ENCODE measurements at places on chromosomes 7 and 10.

DNA sequence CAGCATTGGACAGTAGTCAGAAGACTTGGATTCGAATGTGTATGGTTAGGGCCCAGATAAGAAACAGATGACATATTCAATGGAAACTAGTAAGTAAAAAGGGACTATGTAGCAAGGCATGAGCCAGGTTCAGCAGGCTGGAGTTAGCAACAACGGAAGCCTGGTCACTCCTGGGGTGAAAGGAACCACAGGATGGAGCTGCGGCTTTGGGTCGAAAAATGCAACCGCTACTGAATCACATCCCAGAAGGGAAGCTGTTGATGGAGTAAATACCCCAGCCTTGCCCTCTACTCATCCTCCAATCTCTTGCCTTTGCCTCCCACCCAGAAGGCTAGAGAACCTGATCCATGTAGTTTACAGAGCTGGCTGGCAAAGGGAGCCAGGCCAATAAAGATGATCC is 37.5 kb upstream of the EGR2 start:
- no peak for DNase-seq

- DNase-seq = no peak
Observed at GRCh38 chr7:157684157-157684908, 347.5 kb downstream of the DNAJB6 start.

DNA sequence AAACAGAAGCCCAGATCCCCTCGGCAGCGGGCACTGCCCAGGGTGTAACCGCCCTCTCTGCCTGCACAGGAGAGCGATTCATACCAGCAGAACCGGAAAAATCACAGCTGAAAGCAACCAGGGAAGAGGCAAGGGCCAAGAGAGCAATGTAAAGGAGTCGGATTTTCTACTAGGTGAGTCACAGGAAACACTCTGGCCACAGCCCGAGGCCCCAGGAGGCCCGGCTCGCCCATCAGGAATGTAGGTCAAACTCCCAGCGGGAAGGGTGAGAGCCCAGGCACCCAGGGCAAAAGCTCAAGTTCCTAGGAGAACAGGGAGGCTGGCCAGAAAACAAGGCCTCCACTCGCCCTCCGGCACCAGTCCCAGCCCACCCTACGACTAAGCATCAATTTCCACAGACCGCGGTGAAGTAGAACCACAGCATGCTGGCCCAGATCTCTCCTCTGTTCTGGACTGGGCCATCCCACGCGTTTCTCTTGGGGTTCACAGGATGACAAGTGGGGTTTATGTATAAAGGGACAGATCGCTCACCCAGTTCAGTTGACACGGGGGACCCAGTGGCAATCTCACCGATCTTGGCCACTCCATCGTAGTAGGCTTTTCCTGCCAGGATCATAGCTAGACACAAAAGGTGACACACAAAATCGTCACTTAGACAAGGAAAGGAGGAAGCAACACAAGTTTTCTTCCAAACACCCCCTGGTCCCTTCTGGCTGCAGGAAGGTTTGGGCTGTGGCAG is 46.2 kb downstream of the BAIAP2L1 start:
- no peak for DNase-seq

DNA sequence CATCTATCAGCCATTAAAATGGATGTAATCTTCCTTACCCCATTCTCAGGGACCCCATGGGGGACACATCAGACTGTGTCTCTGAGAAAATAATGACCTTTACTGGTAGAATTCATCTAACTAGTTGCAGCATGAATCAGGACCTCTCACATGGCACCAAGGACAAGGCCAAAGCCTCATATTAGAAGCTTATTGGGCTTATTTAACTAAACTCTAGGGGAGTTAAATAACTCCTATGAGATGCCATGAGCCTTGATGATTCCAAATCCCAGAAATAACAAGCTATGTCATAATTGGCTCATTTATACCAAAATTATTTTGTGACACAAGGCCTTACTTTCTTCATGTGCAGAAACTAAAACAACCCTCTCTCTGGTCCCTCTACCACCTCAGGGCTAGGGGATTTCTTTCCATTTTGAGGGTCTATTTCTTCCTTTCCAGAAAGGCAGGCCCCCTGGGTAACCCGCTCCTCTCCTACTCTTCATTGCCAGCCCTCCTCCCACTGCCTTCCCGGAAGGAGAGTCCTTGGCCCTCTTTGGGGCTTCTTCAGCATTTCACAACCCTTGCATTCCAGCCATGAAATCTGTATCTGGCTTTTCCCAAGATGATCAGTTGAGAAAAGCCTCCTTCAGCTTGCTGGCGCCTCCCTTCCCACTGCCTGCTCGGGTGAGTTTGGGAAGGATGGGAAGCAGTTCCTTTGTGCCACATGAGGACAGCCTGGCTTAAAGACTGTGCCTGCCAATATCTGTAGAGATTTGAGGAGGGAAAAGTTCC is 41.8 kb upstream of the TRIM8 start:
- DNase-seq = no peak

GRCh38 chr10:69908124-69908523 is 106.4 kb downstream of the COL13A1 start:
- no peak for DNase-seq

DNA sequence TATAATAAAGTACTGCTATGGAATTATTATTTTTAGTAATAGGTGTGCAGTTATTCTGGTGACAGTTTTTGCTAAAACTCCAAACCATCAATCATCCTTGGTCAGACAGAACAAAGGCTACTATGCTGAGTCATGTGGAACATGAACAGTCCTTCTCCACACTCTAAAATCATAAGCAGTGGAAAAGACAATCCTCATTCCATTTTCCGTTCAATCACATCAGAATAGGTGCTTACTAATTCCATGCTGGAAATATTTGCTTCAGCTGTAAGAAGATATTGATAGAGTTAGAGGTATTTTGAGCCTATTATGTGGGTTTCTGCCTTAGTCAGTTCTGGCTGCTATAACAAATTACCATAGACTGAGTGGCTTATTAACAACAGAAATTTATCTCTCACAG is 82.9 kb downstream of the FAM13C start:
- no peak for DNase-seq

DNA sequence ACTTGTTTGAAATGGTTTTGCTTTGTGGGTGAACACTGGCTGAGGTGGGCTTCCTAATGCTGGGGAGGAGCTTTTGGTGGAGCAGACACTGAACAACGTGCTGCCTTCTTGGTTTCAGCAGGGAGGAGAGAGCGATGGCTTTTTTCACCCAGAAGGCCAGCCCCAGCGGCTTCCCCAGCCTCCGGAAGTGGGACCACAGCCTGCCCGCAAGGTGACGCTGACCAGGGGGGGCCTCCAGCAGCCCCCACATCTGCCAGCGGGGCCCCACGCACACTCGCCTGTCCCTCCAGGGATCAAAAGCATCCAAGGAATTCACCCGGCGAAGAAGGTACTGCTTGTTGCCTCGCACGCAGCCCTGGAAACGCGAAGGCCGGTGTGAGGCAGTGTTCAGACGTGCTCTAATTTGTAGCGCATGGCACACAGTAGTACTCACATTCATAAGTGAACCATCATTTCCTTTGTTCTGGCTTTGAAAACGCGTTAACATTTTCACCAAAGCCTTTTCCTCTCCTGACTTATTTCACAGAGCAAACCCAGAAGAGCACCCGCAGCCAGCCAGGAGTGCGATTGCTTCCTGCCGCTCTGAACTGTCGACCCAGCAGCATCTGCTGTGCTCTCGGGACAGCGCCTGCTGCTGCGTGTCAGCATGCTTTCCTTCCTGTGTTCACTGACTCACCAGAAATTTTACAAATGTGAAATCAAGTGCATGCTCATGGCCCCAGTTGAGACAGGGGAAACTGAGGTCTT is 48.4 kb downstream of the SHH start:
- DNase-seq = no peak

DNA sequence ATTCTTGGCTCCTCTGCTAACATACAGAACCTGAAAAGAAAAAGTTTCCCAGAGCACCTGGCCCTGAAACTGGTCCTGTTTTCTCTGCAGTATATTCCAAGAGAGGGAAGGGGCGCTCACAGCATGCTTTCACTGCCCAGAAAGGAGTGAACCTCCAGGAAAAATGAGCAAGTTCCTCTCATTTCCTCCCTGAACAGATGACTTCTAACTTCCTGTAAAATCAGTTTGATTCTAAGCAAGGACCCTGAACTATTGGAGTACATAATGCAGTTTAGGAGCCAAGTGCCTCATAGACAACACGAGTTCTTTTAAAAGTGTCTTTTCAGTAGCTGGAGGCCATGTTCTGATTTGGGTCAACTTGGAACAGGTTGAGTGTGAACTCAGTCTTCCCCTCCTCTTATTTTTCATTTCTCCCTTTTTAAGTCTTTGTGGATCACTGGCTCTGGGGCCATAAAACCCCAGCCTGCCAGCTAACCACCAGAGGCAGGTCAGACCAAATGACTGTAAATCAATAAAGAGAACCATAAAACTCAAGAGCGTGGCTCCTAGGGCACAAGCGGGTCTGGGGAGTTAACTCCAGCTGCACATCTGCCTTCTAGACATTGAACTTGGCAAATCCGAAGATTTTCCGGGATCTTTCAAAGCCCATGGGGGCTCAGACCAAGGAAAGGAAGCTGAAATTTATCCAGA is 5.9 kb upstream of the LRRC18 start:
- no peak for DNase-seq

DNA sequence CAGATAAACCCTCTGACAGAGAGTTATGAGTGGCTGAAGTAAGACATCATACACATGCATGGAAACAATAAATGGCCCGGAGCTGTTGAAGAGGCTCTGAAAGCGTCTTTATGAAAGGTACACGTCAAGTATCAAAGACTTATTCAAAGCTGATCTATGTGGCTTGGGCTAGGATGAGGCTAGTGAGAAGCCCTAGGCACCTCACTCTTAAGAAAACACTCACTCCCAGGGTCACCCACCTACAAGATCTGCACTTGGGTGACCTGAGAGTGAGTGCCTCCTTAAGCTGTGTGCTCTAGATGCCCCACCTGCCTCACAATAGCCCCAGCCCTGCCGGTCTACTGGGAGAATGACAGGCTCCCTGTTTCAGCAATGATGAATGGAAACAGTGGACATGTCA is 1.1 kb upstream of the GIMAP1 start:
- no peak for DNase-seq

DNA sequence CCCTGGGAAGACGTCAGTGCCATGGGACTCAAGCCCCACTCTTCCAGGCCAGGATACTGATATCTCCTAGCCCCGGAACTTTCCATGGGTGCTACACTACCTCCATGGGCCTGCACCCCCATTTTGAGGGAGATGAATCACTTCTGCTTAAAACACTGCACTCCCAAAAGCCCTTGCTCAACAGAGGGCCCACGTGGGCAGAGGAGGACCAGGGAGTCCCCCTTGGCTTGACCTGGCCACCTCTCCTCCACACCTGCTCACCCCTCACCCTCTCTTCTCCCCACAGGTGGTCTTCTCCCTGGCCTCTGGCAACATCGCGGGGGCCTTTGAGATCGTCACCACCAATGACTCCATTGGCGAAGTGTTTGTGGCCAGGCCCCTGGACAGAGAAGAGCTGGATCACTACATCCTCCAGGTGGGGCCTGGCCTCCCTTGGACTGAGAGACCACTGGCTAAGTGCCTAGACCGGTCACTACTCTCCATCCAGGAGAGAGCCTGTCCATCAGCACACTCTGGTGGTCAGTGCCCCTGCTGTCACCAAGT is 19.9 kb upstream of the C10orf105 start:
- no peak for DNase-seq

GRCh38 chr10:116316503-116316902 is 7.7 kb upstream of the CCDC172 start:
- DNase-seq = no peak

DNA sequence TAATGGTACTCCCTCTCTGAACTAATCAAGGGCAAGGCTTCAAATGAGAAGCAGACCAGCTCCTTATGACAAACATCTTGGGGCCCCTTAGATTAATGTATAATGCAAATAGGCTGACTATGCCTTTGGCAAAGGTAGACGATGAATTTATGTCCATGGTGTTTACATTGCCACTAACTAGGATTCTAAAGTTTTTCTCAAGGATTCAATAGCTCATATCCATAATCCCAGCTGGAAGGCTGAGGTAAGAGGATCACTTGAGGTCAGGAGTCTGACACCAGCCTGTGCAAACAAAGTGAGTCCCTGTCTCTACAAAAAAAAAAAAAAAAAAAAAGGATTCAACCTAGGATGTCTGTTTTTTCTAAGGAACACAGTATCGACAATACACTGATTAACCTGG is 96.5 kb downstream of the ORC5 start:
- no peak for DNase-seq

GRCh38 chr7:86776136-86776535 is 132.4 kb downstream of the GRM3 start:
- DNase-seq = no peak

- no peak for DNase-seq
Observed at GRCh38 chr7:74371381-74372341, 82.0 kb upstream of the GTF2IRD1 start.

DNA sequence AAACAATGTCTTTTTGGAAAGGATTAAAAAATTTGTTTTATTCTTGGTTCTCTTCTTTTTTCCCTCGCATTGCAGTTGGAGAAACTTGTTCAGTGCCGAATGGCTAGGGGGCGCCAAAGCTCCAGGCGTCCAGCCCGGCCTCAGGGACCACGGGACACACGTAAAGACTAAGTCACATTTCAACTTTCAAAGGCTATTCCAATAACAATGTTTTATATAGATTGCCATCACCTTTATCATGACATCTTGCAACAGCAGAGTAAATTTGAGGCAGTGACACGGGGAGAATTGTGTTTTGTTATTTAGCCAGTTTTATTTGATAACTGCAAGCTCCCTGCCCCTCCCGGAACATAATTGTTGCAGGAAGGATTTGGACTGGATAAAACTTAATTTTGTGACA is 2.2 kb upstream of the IGFBP3 start:
- DNase-seq = no peak

DNA sequence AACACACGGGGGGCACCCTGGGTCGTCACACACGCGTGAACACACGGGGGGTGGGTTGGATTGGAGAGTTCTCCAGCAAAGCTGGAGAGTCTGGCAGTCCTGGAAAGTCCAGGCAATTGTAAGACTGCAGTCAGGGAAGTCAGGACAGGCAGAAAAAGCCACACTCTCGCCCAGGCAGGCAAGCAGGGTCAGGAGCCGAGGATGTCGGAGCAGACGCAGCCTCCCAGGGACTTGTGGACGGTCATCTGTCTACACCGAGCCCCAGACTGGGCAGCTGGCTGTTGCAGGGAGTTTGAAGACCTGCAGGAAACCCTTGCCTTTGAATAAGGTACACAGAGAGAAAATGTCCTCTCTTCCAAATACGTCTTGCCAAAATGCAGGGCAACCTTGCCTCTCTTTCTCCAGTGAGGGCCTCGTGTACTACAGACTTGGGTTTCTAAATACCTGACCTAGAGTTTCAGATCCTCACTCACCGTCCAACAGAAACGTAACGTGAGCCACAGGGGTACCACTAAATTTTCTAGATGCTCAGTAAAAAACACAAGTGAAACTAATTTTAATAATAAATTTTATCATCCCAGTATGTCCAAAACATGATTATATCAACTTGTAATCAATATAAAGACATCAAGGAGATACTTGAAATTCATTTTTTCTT is 176.7 kb downstream of the ADARB2 start:
- no peak for DNase-seq

DNA sequence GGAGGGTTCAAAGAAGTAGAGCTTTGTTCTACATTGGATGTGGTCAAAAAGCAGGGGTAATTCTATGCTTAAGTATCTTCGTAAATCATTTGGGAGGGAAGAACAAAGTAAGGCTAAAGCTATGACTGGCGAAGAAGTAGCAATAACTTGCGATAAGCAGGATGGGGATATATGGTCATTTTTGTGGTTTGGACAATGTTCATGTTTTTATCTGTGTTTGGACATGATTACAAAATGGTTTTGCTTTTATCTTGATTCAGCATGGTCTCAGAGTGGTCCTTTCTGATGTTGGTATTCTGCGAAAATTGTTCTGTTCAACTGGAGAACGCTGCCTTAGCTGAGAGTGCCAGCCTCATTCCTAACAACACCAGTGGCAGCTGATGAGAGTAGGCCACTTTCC is 208.8 kb downstream of the SEMA3A start:
- no peak for DNase-seq
